ENCODE measurements at places on chromosomes 11 and 22.

GRCh38 chr11:61963016-61963281, 4.5 kb downstream of the FTH1 start:
- DNase-seq = no peak

DNA sequence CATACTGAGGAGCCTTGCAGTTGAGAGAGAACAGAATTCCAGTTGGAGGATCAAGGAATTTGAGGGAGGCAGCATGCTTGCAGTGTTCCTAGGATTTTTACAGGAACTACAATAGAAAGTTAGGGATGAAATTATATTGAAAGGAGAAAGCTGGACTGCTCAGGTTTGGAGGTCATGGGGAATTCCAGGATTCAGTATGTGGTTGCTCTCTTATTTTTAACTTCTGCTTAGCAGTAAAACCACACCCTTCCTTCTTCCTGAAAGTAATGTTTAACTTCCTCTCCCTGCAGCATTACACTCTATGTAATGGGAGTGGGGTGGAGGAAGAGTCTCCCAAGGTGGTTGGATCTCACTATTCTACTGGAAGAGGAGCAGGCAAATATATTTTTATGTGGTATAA, 31.3 kb downstream of the CTNND1 start:
- no peak for DNase-seq

DNA sequence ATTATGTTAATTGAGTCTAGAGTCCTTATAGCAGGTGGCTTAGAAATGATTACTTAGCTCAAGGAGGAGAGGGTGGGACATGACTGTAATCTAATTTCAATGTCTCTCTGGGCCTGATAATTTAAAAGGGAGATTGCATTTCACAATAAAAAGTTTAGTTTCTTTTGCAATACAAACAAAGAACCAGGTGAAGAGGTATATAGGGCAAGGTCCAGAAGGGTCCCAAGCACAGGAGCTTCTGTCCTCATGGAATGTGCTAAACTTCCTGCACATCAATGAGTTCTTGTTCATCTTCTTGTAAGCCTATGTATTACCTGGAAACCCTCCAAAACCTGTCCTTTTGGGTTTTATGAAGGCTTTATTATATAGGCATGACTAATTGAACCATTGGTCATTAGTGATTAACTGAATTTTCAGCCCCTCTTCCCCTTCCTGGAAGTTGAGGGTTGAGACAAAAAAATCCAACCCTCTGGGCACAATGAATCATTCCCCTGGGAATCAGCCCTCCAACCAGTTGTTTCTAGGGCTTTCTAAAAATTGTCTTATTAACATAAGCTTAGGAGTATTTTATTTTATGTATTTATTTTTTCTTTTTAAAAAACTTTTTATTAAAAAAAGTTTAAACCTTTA, 37.6 kb downstream of the MS4A2 start:
- DNase-seq = no peak

- DNase-seq = no peak
These were observed 210.0 kb downstream of the NAV2 start for GRCh38 chr11:19922689-19923035.

GRCh38 chr11:116553482-116553881, 219.3 kb downstream of the BUD13 start:
- no peak for DNase-seq

DNA sequence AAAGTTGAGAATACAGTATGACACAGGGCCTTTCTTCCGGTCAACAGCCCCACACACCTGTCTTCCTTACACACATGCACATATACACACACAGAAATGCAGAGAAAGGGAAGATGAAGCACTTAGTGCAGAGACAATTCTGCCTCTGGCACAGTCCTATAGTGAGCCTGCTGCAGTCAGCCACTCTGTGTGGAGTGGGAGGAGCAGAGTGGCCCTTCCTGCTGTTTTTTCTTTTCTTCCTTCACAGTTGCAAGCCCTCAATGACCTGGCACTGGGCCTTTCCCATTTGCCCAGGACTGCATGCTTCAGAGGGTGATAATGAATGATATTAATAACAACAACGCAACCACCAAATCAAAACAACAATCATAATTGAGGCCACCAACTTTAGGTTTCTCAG, 527.0 kb upstream of the B3GAT1 start:
- DNase-seq = no peak

DNA sequence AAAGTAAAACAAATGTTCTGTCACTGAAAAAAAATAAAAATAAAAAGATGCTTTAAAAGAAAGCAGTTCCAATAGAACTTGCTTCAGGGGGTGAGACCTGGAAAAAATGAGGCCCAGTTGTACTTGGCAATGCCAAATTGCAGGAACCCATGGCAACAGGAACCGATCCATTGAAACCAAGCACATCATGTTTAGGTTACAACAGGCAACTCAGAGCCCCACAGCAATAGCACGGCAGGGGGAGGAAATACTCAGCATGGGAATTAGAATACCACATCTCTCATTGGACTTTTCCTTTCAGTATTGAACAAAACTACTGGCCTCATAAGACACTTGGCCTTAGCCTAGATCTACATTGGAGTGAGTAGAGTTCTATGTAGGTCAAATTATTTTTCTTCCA, 84.3 kb downstream of the MSANTD4 start:
- no peak for DNase-seq

GRCh38 chr22:20243537-20244249, 24.4 kb downstream of the RTN4R start:
- peak; percentile 28 for DNase-seq

- DNase-seq = no peak
These were observed 3.4 kb downstream of the ABCC8 start for GRCh38 chr11:17473071-17473744.

GRCh38 chr11:61164606-61165424, 3.6 kb upstream of the VPS37C start:
- no peak for DNase-seq
